ENCODE measurements at places on chromosomes 11 and 22.

GRCh38 chr11:19436932-19437331 is 196.2 kb upstream of the E2F8 start:
- no peak for DNase-seq

- DNase-seq: no peak
These were observed 3.8 kb upstream of the GGA1 start for GRCh38 chr22:37604875-37605274.

GRCh38 chr11:13140873-13141655 is 131.9 kb downstream of the RASSF10 start:
- peak; percentile 65 for DNase-seq

DNA sequence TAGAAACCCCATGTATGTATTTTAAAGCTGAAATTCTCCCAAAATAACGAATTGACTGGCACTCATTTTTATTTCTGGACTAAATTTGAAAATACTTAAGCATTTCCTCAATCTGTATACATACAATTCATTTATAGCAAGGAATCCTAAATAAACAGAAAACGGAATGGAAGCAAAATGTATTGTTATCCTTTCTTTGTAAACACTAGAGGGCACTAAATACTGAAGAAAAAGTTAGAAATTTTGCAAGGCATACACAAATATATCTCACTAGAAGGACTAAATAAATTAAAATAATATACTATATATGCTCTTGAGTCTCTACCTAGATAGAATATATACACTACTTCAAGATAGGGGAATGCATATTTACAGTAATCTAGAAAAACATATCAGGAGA is 23.1 kb upstream of the ANO5 start:
- no peak for DNase-seq

DNA sequence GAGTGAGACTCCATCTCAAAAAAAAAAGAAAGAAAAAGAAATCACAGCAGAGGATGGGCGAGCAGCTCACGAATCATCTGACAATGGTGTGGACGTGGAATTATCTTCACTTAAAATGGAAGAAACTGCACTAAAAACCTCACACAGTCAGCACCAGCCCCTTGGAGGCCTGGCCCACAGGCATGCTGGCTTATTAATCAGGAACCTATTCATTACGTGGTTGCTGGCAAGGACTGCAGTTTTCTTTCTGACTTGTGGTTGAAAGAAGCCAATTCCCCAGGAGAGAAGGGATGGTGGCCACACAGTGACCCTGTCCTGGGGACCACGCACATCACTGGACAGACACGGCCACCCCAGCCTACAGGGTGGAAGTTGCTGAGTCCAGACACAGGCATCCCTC is 401.1 kb downstream of the CTTN start:
- no peak for DNase-seq

DNA sequence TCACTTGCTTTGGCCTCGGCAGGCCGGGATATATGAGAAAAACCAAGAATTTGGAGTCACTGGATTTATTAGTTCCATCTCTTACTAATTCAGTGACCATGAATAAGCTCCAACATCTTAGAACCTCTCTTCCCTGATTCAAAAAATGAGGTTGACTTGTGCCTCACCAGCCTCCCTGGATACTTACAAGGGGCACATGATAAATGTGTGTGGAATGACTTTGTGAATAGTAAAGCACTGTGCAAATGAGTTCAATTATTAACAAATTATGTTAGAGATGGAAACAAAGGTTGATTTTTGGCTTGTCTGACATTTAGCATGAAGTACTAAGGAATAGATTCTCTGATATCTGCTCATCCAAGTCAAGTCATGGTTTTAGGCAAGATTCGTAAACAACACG is 104.1 kb downstream of the TRIM44 start:
- DNase-seq: no peak

DNA sequence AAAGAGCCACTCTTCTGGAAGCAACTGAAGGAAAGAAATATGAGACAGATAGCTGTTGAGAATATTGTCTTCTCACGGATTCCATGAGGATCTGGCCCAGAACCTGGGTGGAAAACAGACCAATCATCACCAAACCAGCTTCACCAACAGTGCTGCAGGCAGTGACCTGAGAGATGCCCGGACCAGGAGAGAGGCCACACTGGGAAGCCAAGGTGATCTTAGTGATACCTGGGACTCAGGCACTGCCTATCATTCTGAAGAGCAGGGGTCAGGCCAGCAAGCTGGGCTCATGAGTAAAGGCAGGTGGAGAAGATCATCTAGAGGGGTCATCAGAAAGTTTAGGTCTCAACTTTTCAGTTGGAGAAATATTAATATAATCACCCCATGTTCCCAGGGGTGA is 595.8 kb upstream of the CADM1 start:
- no peak for DNase-seq

GRCh38 chr22:22141771-22142591 is 102.6 kb upstream of the VPREB1 start:
- no peak for DNase-seq

DNA sequence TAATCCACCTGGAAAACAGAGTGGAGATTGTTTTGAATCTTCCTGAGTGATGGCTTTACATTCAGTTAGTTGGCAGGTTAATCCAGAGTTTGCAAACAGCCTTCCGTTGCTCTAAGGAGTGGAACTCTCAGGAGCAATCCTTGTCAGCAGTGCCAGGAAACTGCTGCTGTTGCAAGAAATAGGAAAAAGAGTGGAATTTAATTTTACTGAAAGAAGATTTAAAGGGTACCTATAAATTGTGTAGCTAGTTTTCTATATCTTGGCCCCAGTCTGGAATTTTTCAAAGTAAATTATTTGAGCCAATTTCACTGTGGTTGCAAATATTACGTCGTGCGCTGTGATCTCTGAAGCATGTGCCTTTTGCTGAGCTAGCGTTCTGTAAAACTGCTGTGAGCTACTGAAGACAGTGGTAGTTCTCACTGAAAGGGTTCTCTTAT is 55.5 kb upstream of the SLC5A12 start:
- DNase-seq: no peak

- DNase-seq: no peak
These were observed 34.1 kb downstream of the PPME1 start for GRCh38 chr11:74205181-74205580.

DNA sequence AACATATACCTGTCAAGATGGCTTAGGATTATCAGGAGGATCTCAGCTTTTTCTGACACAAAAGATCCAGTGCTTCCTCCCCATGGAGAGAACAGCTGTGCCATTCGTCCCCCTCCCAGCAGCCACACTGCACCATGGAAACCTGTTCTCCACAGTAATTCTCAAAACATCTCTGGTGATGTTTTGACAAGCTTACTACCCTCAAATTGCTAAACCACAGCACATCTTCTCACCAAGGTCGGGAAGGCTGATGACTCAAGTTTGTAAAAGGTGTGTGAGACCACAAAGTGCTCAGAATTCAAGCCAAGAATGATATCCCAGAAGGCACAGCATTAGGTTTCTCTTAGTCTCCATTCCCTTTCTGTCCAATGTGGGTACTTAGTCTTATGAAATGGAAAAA is 3.9 kb upstream of the RAB38 start:
- peak; percentile 84 for DNase-seq

- no peak for DNase-seq
These were observed 531.6 kb downstream of the MN1 start for GRCh38 chr22:27269751-27270543.

- no peak for DNase-seq
These were observed 32.1 kb downstream of the FAM168A start for GRCh38 chr11:73565804-73566203.
